Suprapubic skin (tissue), 4 donors: ENCODE measurements at places on chromosomes 6 and 20. TPM values are rescaled to one million over a fixed set of nuclear protein-coding genes. Genes with fewer than 3 reads are reported as not detected.

UQCC2 gene
- 15.2 TPM for total RNA-seq

EBF4 gene
- total RNA-seq, result 12.6 TPM

BFSP1 gene
- 1.7 TPM for total RNA-seq

BPIFB1 gene
- total RNA-seq, result not detected

RGS17 gene
- 0.08 TPM for total RNA-seq

HLA-DOB gene
- total RNA-seq, result 1.6 TPM

OR2B6 gene
- not detected for total RNA-seq

NRM gene
- 9.0 TPM for total RNA-seq

TMEM181 gene
- 22.3 TPM for total RNA-seq

CCN6 gene
- total RNA-seq, result not detected

TPBG gene
- 32.0 TPM for total RNA-seq

TP53TG5 gene
- 0.32 TPM for total RNA-seq

MAS1 gene
- not detected for total RNA-seq

FILIP1 gene
- 0.13 TPM for total RNA-seq

RNF39 gene
- 40.7 TPM for total RNA-seq

GFOD1 gene
- total RNA-seq, result 15.2 TPM

MEI4 gene
- total RNA-seq, result 0.48 TPM

SCAND1 gene
- total RNA-seq, result 67.4 TPM

NOX3 gene
- not detected for total RNA-seq

TRIM31 gene
- total RNA-seq, result not detected
